GM04503 (cell line): ENCODE measurements at places on chromosomes 3 and 15.

DNA sequence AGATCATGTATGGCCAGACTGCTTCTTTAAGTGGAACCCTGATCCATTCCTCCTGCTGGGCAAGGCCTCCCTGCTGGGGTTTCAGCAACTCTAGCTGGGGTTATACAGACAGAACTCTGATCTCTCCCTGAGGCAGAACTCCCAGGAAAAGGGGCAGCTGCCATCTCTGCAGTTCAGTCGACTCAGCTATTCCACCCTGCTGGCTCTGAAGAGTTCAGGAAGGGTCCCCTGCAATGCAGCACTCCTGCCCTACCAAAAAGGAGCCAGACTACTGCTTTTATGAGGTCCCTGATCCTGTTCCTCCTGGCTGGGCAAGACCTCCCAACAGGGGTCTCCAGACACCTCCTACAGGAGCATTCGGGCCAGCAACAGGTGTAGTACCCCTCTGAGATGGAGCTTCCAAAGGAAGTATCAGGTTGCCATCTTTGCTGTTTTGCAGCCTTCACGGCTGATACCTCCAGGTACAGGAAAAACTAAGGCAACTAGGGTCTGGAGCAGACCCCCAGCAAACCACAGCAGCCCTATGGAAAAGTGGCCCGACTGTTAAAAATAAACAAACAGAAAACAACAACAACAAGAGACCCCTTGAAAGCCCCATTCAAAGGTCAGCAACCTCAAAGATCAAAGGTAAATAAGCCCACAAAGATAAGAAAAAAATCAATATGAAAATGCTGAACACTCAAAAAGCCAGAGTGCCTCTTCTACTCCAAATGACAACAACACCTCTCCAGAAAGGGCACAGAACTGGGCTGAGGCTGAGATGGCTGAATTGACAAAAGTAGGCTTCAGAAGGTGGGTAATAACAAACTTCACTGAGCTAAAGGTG is 14.2 kb upstream of the CP start:
- DNase-seq: no peak

- DNase-seq: no peak
These were observed 391.5 kb downstream of the ERC2 start for GRCh38 chr3:56076746-56077145.

DNA sequence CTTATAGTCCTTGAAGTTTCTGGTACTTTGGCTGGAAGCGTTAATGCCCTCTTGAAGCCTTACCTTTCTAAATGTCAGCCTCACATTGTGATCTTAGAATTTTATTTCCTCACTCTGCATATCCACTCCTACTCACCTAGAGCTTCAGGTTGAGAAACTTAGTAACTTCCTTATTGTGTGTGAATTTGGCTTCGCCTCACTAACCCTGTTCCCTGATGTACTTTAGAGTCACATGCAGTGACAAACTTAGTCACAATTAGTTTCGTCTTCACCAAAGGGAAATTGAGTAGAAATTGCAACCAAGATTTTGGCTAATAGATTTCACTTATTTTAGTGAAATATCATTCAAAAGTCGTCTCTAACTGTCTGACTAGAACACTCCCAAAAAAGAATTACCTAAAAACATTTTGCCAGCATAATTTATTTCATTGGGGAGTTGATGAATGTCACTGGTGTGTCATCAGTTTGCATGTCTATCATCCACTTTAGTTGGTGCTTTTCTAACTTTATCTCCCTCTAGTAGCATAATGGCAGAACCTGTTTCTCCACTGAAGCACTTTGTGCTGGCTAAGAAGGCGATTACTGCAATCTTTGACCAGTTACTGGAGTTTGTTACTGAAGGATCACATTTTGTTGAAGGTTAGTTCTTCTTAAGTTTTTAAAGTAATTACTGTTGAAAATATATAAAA is 960 bp downstream of the MFN1 start:
- no peak for DNase-seq

DNA sequence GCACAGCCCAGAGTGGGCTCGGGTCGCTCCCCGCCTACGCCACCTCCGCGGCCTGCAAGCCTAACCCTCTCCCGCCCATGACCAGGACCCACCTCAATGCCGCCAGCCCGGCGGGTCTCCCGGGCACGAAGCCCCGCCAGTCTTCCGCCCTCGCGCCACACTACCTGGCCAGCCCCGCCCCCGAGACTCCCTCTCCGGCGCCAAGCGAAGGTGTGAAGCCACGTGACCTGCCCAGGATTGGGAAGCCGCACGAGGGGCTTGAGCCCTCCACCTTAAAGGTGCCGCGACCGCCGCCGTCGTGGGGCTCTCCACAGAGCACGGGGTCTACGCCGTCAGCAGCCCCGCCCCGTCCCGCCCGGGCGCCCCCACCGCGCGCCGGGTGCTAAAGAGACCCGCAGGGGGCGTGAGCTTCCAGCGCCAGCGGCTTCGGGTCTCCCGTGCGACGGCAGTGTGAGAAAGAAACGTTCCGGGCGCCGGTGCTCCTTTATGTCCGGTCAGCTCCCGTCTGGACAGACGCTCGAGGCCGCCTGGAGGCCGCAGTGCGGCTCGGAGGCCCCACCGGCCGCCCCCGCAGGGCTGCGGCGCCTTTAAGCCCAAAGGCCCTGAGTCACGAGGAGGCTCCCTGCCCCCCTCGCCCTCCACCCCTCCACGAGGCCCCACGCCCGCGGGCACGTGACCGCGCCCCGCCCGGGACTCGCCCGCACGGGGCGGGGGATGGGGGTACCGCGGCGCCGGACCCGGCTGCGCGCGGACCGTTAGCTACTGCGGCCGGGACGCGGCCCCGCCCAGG is at the start of gene CPEB1:
CPEB1 (minus strand) TSS at position 319 of the 790 bp plus-strand sequence. CDS start 18,904 bp downstream, outside the sequence.
- no peak for DNase-seq

DNA sequence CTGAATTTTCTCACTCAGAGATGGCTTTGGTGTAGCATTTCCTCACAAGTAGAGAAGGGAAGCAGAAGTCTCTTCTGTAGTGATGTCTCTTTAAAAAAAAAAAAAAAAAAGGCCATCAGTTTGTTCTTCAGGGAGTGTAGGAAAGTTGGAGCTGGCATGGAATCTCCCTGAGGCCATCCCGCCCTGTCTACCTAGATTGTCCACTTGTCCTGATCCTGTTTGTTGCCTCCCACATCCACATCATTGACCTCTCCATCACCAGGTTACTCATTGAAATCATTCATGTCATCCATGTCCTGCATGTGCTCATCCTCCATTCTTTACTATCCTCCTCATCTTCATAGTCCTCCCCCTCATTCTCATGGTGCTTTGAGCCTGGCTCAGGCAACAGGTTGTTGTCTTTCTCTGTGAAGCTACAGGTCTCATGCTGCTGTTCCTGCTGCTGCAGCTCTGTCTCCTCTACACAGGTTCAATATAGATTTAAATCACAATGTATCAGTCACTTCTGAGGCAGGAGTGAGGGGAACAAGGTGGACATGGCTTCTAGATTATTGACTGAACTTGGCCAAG is 556.3 kb upstream of the NAALADL2 start:
- no peak for DNase-seq

GRCh38 chr3:158617982-158618875 is 26.1 kb upstream of the GFM1 start:
- DNase-seq: no peak

DNA sequence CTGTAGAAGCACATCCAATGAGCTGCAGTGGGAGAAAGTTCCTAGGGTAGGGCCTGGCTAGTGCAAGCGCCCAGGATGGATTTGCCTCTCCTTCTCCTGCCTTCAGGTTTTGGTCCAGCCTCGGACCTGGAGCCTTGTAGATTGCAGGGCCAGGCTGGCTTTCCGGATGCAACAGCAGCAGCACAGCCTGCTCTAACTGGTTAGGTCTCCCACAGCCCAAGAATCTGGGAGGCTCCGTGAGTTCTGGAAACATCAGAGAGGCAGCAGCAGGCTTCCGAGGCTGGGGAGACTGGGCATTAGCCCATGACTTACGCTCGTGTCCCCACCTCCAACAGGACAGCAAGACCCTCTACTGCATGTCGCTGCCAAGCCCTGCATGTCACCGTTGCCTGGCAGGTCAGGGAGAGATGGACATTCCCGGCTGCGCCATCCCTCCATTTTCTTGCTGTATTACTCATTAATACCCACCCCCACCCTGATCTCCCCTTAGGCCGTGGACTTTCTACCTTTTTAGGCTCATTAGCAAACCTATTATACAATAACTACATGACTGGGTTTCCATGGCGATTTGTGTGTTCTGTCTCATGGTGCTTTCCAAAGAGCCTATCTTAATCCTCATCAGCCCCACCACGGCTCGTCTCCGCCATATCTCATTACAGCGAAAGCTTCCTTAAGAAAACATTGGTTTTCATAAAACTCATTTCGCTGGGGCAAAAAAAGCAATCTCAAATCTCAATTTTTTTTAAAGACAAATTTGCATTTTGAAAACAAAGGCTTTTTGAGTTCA is 40.9 kb upstream of the RGMA start:
- DNase-seq: no peak

- no peak for DNase-seq
These were observed 643.4 kb upstream of the NR2F2 start for GRCh38 chr15:95687061-95687460.

GRCh38 chr15:92724144-92724543 is 68.6 kb upstream of the FAM174B start:
- no peak for DNase-seq

DNA sequence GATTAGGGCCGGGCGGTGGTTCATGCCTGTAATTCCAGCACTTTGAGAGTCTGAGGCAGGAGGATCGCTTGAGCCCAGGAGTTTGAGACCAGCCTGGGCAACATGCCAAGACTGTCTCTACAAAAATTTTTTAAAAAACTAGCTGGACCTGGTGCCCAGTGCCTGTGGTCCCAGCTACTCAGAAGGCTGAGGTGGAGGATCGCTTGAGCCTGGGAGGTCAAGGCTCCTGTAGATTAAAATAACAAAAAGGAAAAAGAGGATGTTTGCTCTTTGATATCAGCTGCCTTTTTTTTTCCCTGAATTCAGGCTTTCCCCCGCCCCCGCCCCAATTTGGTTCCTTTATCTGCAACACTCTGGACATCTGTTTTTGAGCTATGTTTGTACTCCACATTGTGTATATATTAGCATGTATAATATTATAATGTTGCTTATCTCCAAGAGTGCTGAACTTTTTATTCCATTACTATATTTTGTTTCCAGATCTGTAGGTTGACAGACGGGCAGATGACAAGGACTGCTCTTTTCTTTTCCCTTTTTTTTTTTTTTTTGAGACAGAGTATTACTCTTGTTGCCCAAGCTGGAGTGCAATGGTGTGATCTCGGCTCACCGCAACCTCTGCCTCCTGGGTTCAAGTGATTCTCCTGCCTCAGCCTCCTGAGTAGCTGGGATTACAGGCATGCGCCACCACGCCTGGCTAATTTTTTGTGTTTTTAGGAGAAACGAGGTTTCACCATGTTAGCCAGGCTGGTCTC is 4.6 kb downstream of the SNAP23 start:
- DNase-seq: no peak

DNA sequence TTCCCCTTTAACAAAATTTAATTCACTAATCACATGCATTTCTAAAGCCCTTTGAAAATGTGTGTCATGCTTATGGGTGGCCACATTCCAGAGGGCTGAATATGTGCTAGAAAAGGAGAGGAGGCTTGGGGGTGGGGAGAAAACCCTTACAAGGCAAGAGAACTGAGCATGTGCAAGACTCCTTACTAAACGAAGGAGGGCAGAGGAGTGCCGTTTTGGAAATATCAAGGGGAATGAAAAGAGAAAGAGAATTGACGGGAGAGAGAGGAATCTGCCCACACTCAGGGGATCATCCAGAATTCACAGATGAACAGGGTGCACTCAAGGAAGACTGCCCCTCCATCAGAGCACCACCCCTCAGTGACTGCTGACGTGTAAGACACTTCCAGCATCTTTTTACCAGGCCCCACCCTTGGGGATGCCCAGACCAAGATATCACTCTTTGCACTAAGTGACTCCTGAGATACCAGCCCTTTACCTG is 37.9 kb upstream of the TSC22D2 start:
- DNase-seq: peak; percentile 91

DNA sequence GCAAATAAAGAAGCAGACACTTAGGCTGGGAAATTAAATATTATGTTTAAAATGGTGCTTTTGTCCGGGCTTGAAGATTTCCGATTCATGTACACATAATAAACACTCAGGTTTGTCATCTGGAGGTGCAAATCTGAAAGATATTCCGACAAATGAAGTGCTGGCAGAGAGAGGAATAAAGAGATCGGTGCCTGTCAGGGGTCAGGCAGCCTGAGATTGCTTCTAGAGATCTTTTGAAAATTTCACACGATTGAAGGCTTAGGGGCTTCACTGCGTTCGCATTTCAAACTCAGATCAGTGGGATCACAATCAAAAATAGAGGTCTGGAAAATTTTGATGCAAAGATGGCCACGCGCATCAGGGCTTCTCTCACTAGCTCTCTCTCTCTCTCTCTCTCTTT is 33.2 kb downstream of the NR2F2 start:
- no peak for DNase-seq

GRCh38 chr15:74313889-74314288 is 53.6 kb downstream of the CYP11A1 start:
- no peak for DNase-seq

GRCh38 chr3:163863146-163863545 is 1215.2 kb downstream of the SI start:
- no peak for DNase-seq

- no peak for DNase-seq
These were observed 16.0 kb downstream of the UBE2E2 start for GRCh38 chr3:23219117-23219516.

GRCh38 chr3:182180654-182181385 is 469.1 kb downstream of the SOX2 start:
- no peak for DNase-seq
